ENCODE measurements at places on chromosomes 11 and 22.
A peak's percentile ranks its signal among the peaks of the same experiment; 100 is the strongest.

DNA sequence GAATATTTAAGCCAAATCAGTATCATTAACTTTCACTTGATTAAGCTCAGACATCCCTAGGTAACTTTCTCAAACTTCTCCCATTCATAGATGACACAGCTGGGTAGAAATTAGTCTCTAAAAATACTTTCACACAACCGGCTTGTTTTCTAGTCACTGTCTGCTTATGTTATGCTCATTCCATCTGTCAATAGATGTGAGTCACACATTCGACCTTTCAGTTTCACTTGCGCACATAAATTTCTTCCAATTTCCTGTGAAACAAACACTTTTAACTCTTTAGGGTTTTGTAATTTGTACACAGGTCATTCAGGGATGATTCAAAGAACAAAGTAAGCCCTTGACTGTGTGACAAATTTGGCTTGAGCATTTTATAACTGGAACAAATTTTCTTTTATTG, 723.0 kb downstream of the KCNA4 start:
- DNase-seq: no peak

DNA sequence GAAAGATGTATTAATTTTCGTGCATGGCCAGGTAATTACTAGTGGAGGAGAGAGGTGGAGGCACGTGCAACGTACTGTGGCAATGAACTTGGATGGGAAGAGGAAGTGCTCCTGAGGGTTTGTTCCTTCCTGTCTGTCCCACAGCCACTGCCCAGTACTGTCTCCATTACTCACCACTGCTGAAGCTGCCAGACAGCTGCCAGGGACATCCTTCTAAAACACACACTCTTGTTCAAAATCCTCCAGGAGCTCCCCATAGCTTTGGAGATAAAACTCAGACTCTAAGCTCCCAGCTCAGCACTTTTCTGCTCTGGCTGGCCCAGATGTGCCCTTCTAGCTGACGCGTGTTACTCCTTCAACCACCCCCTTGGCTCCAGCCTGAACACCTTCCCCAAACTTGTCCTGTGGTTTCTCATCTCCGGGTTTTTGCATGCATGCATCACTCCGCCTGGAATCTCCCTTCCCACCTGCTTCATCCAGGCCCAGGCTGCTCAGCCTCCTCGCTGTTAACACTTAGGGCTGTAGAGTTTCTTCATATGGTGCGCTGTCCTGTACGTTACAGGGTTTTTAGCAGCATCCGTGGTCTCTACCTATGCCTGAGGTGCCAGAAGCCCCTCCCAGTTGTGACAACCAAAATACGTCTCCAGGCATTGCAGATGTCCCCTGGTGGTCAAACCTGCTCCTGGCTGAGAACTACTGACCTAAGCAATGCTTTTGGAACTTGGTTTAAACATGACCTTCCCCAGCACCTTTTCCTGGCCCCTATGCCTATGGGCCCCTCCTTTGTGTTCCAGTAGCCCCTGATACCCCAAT, 69.5 kb downstream of the C11orf91 start:
- no peak for DNase-seq

GRCh38 chr22:17063411-17064106, 21.2 kb upstream of the IL17RA start:
- no peak for DNase-seq

DNA sequence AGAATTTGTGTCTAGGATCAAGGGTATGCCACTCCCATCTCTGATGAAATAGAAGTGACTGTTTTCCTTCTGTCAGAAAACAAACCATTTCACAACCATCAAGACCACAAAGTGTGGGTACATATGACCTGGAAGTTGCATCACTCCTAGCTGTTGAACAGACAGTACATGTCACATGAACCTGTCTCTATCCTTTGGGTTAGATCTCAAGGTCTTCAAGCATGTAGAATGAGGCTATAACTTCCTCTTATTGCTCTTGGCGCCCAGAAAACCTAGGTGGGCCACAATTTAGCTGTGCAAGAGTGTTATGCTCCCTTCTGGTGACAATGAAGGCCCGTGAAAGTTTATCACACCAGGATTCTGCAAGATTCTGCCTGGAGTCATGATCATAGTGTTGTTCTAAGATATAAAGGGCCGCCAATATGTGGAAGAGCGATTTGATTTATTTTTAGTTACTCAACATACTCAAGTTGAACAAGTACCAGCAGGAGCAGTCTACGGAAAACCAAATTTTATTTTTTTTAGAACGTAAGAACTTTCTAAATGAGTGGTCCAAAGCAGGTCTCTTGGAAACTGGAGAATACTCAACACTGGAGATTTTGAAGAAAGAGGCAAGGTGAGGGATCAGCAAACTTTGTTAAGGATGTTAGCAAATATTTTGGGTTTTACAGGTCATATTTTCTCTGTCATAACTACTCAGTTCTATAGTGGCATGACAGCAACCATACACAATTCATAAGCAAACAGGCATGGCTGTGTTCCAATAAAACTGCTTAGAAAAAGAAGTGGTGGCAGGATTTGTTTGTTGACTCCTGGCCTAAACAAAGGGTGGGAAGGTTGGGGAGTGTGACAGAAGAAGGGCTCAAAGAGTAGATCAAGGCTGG, 101.8 kb downstream of the USP35 start:
- peak; percentile 52 for DNase-seq

DNA sequence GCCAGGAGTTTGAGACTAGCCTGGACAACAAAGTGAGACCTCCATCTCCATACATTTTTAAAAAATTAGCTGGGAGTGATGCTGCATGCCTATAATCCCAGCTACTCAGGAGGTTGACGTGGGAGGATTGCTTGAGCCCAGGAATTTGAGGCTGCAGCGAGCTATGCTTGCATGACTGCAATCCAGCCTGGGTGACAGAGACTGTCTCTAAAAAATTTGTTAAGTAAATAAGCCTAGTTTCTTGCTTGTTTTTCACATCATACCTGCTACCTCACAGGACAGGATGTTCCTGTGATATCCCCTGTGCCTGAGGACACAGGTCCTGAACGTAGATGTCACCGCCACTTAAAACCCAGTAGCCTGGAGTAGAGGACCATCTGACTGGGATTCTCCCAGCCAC, 348.6 kb downstream of the MN1 start:
- no peak for DNase-seq

DNA sequence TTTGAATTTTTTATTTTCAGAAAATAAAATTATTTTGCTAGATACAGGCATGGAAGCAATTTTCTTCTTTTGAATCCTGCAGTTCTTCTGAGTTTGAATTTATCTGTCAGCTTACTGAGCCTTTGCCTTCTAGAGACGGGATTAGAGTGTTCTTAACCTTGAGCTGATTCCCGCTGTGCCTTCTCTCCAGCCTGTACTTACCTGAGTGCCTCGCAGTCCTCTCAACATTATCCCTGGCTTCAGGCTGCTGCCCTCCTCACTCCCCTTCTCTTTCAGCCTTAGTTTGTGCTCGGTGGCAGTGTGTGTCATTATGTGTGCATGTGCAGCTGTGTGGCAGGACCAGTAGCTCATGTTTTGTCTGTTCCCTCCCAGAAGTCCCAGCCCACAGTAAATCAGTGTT, 24.3 kb downstream of the OSBP2 start:
- DNase-seq: no peak

- no peak for DNase-seq
Measured at GRCh38 chr11:81825346-81825745, 908.3 kb downstream of the FAM181B start.

DNA sequence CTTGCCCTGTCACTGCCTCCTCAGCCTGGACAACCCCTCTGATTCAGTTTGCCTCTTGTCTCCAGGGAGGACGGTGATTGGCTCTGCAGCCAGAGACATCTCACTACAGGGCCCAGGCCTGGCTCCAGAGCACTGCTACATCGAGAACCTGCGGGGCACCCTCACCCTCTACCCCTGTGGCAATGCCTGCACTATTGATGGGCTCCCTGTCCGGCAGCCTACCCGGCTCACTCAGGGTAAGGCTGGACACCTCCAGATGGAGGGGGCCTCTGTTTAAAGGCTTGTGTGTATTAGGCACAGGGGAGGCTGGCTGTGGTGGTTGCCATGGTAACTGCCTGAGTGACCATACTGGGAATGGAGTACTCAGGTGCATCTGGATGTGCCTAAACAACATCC, 8.6 kb downstream of the PHLDB1 start:
- no peak for DNase-seq

DNA sequence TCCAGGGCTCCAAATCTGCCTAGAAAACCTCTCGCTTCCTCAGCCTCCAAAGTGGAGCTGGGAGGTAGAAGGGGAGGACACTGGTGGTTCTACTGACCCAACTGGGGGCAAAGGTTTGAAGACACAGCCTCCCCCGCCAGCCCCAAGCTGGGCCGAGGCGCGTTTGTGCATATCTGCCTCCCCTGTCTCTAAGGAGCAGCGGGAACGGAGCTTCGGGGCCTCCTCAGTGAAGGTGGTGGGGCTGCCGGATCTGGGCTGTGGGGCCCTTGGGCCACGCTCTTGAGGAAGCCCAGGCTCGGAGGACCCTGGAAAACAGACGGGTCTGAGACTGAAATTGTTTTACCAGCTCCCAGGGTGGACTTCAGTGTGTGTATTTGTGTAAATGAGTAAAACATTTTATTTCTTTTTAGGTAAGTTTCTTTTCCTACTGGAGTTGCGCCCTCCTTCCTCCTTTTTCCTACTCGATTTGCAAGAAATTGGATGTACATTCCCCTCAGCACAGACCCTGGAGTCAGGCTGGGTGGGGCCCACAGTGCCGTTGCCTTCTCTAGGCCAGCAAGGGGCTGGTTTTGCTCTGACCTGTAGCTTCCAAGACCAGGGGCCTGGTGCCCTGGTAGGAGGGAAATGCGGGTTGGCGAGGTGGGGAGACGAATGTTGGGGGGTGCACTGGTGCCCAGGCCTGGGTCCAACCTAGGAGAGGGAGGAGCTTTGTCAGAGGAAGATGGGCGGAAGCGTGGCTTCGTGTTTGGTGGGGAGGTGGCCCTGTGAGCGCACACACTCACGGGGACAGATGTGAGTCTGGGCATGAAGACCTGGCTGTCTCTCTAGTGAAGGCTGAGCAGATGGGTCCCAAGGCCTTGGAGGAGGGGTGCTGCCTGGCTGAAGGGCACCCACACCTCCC, 50.6 kb downstream of the ST14 start:
- no peak for DNase-seq

GRCh38 chr11:126408496-126408895, 53.0 kb downstream of the ST3GAL4 start:
- DNase-seq: no peak

DNA sequence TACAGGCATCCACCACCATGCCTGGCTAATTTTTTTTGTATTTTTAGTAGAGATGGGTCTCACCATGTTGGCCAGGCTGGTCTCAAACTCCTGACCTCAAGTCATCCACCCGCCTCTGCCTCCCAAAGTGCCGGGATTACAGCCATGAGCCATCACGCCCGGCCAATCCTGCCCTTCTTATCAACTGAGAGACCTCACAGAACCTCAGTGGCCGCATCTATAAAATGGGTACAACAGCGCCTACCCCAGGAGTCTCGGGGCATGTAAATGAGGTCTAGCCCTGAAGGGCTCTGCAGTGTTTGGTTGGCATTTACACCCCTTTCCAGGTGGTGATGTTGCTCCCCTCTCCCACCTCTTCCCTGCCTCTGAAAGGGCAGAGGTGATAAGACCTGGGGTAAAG, 11.7 kb downstream of the SYNGR1 start:
- no peak for DNase-seq

DNA sequence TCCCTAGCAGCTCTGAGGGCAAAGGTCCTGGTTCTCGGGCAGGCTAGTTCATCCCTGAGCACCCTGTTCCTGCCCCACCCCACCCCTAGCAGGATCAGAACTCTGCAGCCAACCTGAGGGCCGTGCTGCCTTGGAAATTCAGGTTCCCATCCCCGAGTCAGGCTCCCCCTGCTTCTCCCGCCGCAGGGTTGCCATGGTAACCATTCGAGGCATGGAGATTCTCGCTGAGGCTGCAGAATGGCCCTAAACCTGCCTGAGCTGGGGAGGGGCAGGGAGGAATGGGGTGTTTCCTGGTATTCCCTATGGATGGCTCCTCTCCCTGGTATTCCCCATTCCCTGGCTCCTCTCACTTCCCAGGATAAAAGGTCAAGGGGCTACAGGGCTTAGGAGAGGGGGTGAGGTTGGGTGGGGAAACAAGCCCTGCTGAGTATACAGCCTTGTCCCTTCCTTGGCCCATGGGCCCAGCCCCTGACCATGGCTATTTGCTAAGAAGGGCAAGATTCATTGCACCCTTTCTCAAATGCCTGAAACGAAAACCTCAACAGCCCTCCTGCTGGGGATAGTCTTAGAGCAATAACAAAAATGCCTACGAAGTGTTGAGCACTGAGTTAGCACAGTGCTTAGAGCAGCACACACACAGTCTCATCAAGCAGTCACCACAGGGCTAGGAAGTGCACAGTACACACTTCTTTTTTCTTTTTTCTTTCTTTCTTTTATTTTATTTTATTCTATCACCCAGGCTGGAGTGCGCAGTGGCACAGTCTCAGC, 58.7 kb downstream of the CHST1 start:
- no peak for DNase-seq

- no peak for DNase-seq
Measured at GRCh38 chr11:134537941-134538340, 125.9 kb upstream of the B3GAT1 start.

DNA sequence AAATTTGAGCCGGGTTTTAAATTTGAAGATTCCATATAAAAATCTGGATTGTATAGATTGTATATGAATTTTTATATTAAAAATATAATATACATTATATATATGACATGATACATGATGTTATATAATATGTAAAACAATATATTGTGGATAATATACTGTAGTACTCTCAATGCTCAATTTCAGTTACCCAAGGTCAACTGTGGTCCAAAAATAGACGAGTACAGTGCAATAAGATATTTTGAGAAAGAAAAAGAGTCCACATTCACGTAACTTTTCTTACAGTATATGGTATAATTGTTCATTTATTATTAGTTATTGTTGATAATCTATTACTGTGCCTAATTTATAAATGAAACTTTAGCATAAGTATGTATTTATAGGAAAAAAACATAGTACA, 94.2 kb upstream of the YWHAH start:
- DNase-seq: no peak

- DNase-seq: peak; percentile 8
Measured at GRCh38 chr11:117843666-117844484, 19.3 kb upstream of the FXYD2 start.

DNA sequence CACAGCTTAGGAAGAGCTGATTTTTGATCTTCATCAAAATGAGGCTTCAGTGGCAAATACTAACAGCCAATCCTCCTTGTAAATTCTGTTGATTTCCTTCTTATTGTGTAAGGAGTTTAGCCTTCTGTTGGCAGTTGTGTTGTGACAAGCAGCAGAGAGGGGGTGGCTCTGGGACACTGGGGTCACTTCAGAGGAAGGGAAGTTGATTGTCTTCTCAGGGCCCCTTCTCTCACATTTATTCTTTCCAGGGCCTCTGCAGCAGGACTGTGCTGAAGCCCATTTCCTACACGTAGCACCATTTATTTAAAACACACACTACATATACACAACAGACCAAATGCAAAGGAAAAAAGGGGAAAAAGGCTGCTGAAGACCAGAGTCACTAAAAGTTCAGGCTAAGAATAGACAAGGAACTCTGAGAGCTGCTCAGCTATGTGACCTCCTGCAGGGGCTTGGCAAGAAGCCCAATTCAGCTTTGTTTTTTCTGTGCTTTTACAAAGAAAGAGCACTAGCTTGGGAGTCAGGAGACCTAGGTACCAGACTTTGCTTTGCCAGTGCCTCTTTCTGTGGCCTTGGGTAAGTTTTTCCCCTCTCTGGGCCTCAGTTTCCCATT, 28.3 kb upstream of the UPB1 start:
- DNase-seq: peak; percentile 5

Data from AG09309 (cell line).